Endothelial cell of umbilical vein (primary cell): ENCODE measurements at places on chromosomes 6 and 20. TPM values are rescaled to one million over a fixed set of nuclear protein-coding genes. Genes with fewer than 3 reads are reported as not detected.

Gene ENPP5
- total RNA-seq = not detected in 2 replicates

Gene HLA-DRB1
- not detected in 2 replicates for total RNA-seq

Gene NHLRC1
- 2.2 and 2.3 TPM in 2 replicates for total RNA-seq

Gene RIMS4
- not detected in 2 replicates for total RNA-seq

Gene MEI4
- total RNA-seq = not detected in 2 replicates

Gene LAMA2
- 0.75 and 0.99 TPM in 2 replicates for total RNA-seq

Gene MAS1
- not detected in 2 replicates for total RNA-seq

Gene FBXL4
- total RNA-seq = 9.4 and 9.8 TPM in 2 replicates

Gene TNF
- total RNA-seq = not detected in 2 replicates

Gene MANEA
- total RNA-seq = 17.7 and 18.5 TPM in 2 replicates
